ENCODE measurements at places on chromosomes 2 and 18.

GRCh38 chr2:47087051-47087450, 68.1 kb downstream of the STPG4 start:
- DNase-seq, result no peak

GRCh38 chr2:85672456-85672855, 4.5 kb upstream of the SFTPB start:
- DNase-seq, result no peak

- DNase-seq, result peak; percentile 9
Observed at GRCh38 chr18:75638223-75638775, 210.8 kb upstream of the SMIM21 start.

- DNase-seq, result no peak
Observed at GRCh38 chr2:69181806-69182427, 168.9 kb downstream of the ANTXR1 start.

GRCh38 chr2:19677825-19678518, 223.8 kb downstream of the TTC32 start:
- no peak for DNase-seq

GRCh38 chr18:48078448-48078847, 148.0 kb upstream of the SMAD2 start:
- no peak for DNase-seq

DNA sequence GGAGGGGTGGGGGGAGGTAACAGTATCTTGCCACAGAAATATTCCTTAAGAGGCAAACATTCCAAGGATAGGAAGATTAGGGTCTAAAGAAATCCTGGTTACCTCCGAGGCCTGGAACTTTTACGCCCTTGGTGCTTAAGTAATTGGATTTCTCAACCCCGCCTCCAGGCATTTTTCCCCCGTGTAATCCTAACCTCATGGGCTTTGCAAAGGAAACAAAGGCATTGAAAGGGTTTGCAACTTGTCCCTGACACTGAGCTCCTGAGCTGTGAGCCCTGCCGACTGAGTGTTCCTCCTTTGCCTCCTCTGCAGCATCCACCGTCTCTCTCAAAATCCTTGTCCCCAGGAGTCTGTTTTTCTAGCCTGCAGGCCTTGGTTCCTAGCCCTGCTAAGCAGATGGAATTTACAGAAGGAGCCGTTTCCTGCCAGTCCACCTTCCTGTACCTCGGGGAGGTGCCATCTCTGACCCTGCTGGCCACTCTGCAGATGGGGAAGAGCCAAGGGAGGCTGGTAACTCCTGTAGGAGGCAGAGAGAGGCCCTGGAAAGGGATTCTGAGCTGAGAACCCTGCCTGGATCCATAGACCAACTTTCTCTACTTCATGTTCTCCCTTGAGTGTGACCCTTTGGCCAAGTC, 24.2 kb downstream of the TET3 start:
- DNase-seq, result no peak

DNA sequence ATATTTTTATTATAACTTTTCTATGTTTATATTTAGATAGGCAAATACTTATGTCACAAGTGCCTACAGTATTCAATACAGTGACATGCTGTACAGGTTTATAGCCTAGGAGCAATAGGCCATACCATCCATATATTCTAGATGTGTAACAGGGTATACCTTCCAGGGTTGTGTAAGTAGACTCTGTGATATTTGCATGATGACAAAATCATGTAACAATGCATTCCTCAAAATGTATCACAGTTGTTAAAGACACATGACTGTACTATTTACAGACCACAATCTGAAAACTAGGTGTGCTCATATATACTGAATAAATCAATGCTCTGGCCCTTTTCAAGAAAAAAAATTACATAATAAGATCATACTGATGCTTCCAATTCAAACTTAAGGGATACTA, 433.2 kb upstream of the RGPD4 start:
- no peak for DNase-seq

- no peak for DNase-seq
Observed at GRCh38 chr2:13654416-13654815, 937.7 kb downstream of the TRIB2 start.

DNA sequence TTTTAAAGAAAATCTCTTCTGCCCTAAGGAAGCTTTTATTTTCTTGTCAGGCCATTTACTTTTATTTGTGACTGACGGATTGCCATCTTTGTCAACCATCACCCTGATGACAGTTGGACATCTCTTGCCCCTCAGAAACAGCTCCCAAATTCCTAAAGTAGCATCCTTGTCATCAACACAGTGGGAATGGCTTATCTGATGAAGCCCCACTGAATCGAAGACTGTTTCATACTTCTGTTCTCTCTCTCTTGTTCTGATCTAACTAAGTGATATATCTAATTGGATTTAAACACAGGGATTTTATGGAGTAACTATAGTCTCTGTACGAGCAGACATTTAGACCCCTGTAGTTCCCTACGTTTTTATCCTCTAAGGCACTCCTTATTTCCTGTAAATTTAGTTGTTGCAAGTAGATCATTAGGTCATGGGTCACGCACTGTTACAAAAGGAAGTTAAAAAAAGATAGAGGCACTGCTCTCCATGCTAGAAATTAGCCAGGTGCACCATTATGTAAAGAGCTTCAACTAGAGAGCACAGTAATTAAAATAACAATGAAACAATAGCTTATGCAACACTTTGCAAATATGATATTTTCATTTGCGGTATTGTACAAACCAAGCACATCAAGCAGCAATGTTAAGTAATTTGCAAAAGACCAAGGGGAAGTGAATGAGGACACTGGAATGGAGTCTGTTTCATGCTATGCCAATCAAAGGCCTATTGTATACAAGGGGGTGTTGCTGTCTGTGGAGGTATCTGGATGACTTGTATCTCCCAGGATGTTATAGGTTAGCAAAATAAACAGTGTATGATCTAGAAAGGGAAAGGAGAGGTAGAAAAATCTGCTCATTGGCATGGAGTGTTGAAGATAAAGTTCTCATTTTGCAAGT, 284.7 kb downstream of the LRRTM1 start:
- DNase-seq, result no peak

Data from AG04449 (cell line).